ENCODE measurements at places on chromosomes 3 and 15. TPM values are rescaled to one million over a fixed set of nuclear protein-coding genes. Genes with fewer than 3 reads are reported as not detected.

Gene ANAPC13
- total RNA-seq, result 115 TPM

Gene DUOXA2
- not detected for total RNA-seq

Gene SYNPR
- not detected for total RNA-seq

Gene C3orf20
- total RNA-seq, result under 0.01 TPM

Gene LRRC2
- under 0.01 TPM for total RNA-seq

Gene CASR
- not detected for total RNA-seq

Gene TICRR
- total RNA-seq, result 0.33 TPM

Gene CHL1
- 8.9 TPM for total RNA-seq

Gene CSPG4
- total RNA-seq, result 130 TPM

Gene CFAP44
- 5.5 TPM for total RNA-seq

Gene TJP1
- 61.7 TPM for total RNA-seq

Gene KCNAB1
- 2.8 TPM for total RNA-seq

Gene COL6A5
- total RNA-seq, result not detected

Gene AADACL2
- total RNA-seq, result not detected

Gene NEDD4
- total RNA-seq, result 43.2 TPM

Gene ASB7
- total RNA-seq, result 23.7 TPM

Gene PRR20G
- total RNA-seq, result not detected

Gene IL16
- total RNA-seq, result 6.1 TPM

Gene PP2D1
- total RNA-seq, result not detected

Gene MITF
- total RNA-seq, result 30.1 TPM

Gene PLSCR5
- total RNA-seq, result not detected

Gene PML
- 47.3 TPM for total RNA-seq

Gene SPESP1
- 7.8 TPM for total RNA-seq

Gene NXPE3
- 26.3 TPM for total RNA-seq

Gene CPLX3
- total RNA-seq, result not detected

Gene GOLGA8J
- total RNA-seq, result not detected

Gene CCDC32
- total RNA-seq, result 23.7 TPM

Gene IQCH
- total RNA-seq, result 8.7 TPM

Gene UQCRC1
- 358 TPM for total RNA-seq

Gene IL5RA
- total RNA-seq, result not detected

Gene SNX4
- 48.1 TPM for total RNA-seq

Gene MKRN3
- total RNA-seq, result 3.0 TPM

Gene TP63
- under 0.01 TPM for total RNA-seq

Gene DNASE1L3
- not detected for total RNA-seq

Gene TKT
- total RNA-seq, result 680 TPM

Gene TEX55
- total RNA-seq, result not detected

Gene CIDEC
- 0.17 TPM for total RNA-seq

Gene GPR149
- not detected for total RNA-seq

Gene IGSF11
- total RNA-seq, result 0.44 TPM

Gene GOLGA8S
- total RNA-seq, result 0.15 TPM

Gene PLCH1
- 0.17 TPM for total RNA-seq

Gene GOLGA6L9
- 1.6 TPM for total RNA-seq

Gene SCN11A
- total RNA-seq, result under 0.01 TPM

Gene SLC6A1
- under 0.01 TPM for total RNA-seq

Gene LMOD3
- under 0.01 TPM for total RNA-seq

Gene TMEM212
- not detected for total RNA-seq

Gene STARD5
- 30.9 TPM for total RNA-seq

Gene LRRFIP2
- total RNA-seq, result 71.6 TPM
